ENCODE measurements at places on chromosomes 2 and 18.

DNA sequence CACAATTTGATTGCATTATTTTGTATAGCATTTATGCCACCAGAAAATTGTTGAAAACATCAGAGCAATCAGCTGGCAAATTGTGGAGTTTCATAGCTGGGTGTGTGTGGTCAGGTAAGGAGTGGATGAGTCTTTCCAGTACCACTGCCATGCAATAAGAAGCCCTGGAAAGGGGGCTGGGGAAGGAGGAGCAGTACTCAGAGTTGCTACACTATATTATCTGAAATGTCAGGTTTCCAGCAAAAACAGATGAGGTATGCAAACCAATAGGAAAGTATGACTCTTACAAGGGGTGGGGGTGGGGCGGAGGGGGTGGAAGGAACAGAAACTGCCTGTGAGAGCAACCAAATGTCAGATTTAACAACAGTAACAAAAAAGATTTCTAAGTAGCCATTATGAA, 112.2 kb downstream of the SOS1 start:
- no peak for DNase-seq

- no peak for DNase-seq
Measured at GRCh38 chr2:98444436-98445176, at the start of gene INPP4A. INPP4A (plus strand) TSS chr2:98444858; CDS start chr2:98520049, 75,191 bp downstream.

GRCh38 chr2:30491225-30491624, 44.2 kb downstream of the LCLAT1 start:
- DNase-seq: no peak

DNA sequence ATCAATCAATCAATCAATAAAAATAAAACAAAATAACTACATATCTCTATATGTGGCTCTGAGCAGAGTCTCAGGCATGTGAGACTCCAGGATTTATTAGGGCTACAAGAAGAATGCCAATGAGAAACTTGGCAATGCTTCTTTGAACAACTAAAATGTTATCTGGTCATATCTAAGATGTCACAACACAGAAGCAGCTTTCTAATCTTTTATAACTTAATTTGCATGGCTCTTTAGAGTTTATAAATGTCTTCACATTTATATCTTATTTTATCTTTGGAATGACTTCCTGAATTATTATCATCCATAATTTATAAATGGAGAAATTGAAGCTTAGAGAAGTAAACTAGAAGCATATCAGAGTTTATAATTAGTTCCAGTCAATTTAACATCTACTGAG, 14.9 kb upstream of the MAP4K3 start:
- DNase-seq: no peak

DNA sequence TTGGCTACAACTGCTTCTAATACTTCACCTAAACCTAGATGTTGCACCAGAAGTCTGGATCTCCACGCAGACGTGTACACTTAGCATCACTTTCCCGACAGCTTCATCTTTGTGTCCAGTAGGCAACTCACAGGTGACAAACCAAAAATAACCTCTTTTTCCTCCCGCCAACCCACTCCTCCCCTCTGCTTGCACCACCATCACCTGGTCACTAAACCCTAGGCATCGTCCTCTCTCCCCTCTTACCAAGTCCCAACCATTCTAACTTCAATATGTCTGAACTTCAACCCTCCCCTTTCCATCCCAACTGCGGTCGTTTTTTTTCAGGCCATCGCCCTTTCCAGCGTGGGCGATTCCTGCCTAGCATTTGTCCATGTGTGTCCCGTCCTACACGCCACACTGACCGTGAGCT, 413 bp upstream of the CHMP3 start:
- DNase-seq: no peak

- no peak for DNase-seq
Measured at GRCh38 chr2:134142903-134143302, 111.0 kb upstream of the MGAT5 start.

GRCh38 chr2:127577973-127578372, 42.5 kb downstream of the MYO7B start:
- no peak for DNase-seq

DNA sequence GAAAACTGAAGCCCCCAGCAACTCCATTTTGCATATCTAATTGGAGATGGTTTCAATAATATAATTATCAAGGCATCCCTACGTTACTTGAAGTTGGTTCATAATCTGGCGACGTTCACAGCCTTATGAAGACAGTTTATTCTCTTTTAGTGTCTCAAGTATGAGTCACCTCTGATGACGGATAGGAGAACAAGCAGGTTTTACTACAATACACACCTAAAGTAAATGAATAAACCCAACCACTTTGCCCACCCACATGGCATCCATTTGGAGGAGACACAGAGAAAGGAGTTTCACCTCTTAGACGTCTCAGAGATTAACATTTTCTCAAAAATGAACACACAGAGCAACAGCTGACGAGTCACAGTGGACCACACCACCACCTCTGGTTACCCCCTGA, 40.8 kb downstream of the BCL11A start:
- DNase-seq: no peak

DNA sequence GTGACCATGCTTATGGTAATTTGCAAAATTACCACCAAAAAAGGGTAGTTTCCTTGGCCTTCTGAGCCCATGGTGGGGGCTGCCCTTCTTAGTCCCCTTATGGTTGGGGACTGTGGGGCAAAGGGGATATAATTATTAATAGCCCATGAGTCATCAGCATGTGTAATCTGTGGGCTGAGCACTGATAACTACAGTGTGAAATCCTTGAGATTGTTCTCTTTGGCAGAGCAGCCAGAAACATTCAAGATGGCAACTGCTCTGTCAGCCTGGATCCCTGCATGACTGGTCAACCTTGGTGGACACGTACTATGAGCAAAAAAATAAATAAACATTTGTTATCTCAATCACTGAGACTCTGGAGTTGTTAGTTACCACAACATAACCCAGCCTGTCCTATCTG, 61.3 kb downstream of the MGAT4A start:
- DNase-seq: no peak

DNA sequence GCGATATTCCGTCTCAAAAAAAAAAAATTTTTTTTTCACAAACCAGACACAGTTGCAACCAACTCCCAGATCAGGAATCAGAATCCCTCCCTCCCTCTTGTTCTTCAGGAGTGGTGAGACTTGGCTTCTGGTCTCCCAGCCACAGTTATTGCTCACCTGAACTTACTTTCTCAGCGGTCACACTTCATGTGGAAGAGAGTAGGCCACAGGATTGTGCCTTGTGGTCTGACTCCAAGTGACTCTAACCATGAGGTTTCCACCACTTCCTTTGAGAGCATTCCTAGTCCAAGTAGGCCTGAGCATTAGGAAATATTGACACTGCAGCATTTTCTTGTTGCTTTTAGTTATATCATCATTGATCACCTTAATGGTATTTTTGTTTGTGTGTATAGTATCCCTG, 12.1 kb downstream of the FMNL2 start:
- no peak for DNase-seq

DNA sequence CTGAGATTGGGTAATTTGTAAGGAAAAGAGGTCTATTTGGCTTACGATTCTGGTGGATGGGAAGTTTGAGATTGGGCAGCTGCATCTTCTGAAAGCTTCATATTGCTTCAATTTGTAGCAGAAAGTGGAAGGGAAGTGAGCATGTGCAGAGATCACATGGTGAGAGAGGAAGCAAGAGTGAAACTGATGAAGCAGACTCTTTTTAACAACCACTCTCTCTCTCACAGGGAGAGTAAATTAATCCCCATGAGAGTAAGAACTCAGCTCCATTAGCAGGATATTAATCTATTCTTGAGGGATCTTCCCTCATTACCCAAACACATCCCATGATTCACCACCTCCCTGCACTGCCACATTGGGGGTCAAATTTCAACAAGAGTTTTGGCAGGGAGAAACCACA, 298.5 kb upstream of the CELF4 start:
- DNase-seq: no peak

DNA sequence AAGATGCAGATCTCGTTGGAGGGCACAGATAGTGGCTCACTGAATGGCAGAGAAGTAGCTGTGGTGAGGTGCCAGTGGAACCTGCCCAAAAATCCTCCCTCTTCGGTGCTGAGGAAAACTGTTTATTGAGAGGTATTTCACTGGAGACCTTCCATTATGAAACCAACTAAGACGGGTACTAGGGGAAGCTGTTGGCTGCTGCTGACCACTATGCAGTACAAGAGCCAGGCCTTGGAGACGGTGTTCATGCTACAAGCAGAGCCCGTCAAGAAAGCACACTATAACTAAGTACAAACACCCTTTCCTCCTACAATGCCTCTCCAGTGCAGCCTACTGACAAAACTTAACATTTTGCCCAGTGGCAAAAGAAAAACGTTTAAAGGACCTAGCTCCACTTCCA, 4.6 kb downstream of the ARL5A start:
- no peak for DNase-seq

GRCh38 chr2:112706170-112706664, 14.6 kb upstream of the NT5DC4 start:
- DNase-seq: no peak

- no peak for DNase-seq
Measured at GRCh38 chr2:72008608-72009007, 139.1 kb downstream of the CYP26B1 start.

- no peak for DNase-seq
Measured at GRCh38 chr2:173812321-173812720, 152.9 kb downstream of the SP3 start.

DNA sequence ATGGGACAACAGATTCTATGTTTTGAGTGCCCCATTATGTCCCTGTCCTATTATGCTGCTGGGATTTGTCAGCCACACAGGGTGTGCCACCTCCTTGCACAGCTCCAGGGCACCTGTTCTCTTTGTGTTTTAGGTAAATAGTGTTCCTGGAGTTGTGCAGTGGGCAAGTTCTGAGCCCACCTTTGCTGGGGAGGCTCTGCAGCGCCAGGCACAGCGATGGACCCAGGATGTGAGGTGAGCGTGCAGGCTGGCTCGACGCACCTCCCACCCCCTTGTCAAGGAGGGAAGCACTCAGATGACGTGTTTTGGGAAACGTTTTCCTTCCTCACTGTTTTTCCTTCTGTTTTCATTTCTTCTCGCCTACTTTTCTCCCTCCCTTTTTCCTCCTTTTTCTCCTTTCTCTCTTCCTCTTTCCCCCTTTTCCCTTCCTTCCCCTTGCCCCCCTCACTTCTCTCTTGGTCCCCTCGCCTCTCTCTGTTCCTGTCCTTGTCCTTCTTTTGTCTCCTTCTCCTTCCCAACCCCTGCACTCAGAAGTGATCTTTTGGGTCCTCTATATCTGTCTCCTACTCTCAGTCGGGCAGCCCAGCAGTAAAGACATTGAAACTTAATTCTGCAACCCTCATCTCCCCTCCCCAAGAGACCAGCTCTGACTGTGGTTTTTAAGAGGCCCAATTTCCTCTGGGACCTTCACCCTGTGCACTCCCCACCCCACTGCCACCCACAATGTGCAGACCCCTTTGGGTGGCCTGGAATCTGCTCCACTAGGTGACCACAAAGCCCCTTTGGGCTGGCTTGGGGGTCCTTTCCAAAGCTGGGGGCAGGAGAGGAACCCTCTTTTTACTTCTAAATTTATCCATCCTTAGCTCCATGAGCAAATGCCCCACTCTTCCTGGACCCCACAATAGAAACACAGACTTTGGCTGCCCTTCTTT, 104.0 kb downstream of the MCFD2 start:
- no peak for DNase-seq

- DNase-seq: no peak
Measured at GRCh38 chr2:170145191-170145590, 32.8 kb upstream of the MYO3B start.

GRCh38 chr2:95158891-95159619, 593 bp downstream of the ZNF514 start:
- no peak for DNase-seq

GRCh38 chr2:230170532-230170931, 49.3 kb downstream of the SP110 start:
- no peak for DNase-seq

DNA sequence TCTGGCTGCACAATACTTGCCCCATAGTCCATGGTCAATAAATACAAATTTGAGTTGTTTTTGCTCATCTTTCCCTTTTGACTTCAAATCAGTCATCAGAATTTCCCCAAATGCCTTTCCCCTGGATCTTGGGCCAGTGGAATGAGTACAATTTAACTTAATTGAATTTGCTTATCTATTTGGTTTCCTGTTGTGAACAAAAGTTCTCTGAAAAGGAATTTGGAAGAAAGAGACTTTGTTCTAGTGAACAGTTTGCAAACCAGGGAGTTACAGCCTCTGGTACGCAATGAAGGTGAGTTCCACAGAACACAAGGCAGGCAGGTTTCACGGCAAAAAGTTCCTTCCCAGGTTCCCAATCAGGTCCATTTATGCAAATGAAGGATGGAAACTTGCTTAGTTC, 1.2 kb upstream of the UGT1A1 start:
- no peak for DNase-seq

DNA sequence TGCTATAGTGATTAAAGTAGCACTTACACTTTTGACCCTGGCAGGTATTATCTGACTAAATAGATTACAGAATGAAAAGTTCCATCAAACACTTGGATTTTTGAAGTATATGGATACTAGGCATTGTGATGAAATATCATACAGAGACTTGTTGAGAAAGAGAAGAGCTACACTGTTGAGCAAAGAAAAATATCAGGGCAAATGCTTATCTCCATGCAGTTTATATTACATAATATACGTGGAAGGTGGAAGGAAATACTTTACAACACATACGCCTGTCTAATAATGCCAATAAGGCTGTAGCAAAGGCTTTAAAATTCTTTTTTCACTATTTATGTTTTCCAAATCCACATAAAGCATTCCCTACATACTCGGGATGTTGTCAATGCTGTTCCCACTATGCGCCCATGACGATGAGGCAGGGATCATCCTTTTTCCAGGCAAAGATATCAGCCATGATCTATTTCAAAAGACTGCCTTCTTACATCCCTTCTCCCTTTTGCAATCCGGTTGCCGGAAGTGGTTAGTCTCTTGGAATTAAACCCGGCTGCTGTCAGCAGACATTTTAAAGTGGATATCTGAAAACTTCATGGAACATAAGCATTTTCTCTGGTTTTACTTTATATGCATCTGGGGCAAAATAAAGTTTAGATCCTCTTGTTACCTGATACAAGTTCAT, 92.6 kb upstream of the ITGA4 start:
- no peak for DNase-seq

DNA sequence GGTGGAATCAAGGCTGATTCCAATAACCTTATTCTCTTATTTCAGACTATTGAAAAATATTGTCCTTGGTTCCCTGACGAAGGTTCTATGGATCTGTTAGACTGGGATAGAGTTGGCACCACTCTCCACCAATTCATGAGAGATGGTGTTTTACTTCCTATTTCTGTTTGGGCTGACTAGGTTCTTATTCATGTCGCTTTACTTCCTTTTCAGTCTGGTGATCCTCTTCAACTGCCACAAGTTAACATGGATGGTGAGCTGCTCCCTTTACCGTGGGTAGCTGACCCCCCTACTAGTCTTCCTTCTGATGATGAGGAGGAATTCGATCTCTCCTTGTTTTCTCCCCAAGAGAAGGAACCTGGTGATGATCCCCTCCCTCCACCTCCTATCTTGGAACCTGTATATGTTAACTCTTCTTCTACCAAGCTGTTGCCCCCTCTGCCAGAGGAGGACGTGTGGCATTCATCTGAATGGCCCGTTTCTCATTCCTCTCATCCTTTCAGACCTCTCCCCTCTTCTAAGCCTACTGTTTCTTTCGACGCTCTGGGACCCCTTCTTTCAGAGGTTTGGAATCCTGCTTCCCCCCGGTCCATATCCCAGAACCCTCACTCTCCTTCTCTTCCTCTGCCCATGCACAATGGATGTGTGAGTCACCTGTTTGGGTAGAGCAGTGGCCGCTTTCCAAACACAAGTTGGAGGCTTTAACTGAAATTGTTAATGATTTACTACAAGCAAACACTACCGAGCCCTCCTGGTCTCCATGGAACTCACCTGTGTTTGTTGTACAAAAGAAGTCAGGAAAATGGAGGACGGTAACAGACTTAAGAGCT, 13.5 kb upstream of the CNOT11 start:
- DNase-seq: no peak

- DNase-seq: no peak
Measured at GRCh38 chr2:173881886-173882285, 83.3 kb downstream of the SP3 start.
